ENCODE measurements at places on chromosomes 7 and 10.

GRCh38 chr10:78441694-78442093 lies 408.0 kb downstream of the RPS24 start:
- DNase-seq = no peak

GRCh38 chr10:131770946-131771633 lies 129.7 kb upstream of the PPP2R2D start:
- DNase-seq = no peak

- DNase-seq = no peak
Observed at GRCh38 chr7:150959739-150960734, 18.1 kb downstream of the KCNH2 start.

DNA sequence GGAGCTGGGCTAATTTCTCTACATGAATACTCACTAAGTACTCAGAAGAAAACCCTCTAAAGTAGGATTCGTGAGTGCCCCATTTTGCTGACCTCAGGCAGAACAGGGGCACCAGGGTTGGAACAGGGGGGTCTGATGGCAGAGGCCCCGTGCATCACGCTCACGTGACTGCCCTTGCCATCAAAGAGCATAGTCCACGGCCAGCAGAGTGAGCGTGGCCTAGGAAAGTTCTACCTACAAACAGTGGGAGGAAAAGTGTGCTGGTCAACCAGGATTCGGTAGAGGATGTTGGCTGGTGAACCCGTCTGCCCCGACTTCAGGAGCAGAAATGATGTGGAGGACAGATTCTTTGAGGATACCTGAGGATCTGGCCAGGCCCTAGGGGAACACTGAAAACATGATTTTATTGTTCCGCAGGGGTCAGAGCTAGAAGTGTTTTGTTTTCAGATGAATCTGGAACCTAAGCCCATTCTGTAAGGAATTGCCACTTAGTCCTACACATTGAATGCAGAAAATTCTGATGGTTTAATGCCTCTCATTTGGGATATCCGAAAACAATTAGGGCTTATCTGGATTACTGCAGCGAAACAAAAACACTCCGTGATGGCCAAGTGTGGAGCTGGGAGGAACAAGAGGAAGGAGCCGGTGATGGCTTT lies 138.8 kb upstream of the SHH start:
- DNase-seq = no peak
